ENCODE measurements at places on chromosomes 1 and 21.
A peak's percentile ranks its signal among the peaks of the same experiment; 100 is the strongest.

DNA sequence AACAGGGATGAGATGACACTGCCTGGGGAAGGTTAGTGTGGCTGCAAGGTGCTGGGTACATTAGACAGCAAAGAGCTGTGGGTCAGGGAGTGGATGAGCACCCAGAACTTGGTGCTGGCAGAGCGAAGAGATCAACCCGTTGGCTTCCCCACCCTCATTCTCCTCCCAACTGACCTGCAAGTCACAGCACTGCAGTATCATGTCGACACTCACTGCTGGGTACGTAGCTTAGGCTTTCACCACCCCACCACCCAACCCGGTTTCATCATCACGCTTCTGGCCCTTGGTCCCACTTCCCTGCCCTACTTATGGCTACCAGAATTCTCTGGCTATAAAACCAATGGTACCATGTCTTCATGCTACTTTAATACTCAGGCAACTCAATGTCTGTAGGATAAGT lies 73.6 kb upstream of the LYST start:
- DNase-seq: no peak

- peak; percentile 56 for DNase-seq
Observed at GRCh38 chr1:211487082-211487481, 4.9 kb downstream of the RD3 start.

GRCh38 chr1:156419854-156420204 lies 50.8 kb downstream of the RHBG start:
- no peak for DNase-seq

GRCh38 chr1:97091263-97091662 lies 369.7 kb downstream of the PTBP2 start:
- DNase-seq: no peak

DNA sequence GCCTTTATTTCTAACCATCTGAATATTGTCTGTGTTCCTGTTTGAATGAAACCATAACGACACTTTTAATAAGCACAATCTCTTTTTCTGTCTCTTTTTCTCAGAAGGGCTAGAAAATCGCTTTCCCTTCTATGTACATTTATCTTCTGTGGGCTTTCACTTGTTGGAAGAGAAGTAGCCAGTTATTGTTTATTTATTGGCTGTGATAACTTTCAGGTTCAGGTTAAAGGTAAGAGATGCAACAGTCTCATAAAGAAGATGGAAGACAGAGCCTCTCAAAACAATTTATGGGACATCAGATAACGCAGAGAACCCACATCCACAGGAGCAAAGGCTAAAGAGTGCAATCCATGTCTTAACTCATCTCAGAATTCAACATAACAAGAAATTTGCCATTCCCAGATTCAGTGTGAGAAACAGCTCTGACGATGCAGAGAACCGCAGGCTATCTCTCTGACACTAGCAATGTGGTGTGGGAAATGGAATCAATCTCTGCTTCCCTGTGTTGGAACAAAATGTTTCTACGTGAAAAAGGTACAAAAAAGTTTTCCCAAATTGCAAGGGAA lies 4.1 kb upstream of the CD244 start:
- DNase-seq: no peak
